Muscle of leg (tissue), 16 donors: ENCODE measurements at places on chromosomes 3 and 15. TPM values are rescaled to one million over a fixed set of nuclear protein-coding genes. Genes with fewer than 3 reads are reported as not detected.

- DNase-seq: no peak
Measured at GRCh38 chr3:186951640-186952552, 21.6 kb downstream of the ST6GAL1 start.

DNA sequence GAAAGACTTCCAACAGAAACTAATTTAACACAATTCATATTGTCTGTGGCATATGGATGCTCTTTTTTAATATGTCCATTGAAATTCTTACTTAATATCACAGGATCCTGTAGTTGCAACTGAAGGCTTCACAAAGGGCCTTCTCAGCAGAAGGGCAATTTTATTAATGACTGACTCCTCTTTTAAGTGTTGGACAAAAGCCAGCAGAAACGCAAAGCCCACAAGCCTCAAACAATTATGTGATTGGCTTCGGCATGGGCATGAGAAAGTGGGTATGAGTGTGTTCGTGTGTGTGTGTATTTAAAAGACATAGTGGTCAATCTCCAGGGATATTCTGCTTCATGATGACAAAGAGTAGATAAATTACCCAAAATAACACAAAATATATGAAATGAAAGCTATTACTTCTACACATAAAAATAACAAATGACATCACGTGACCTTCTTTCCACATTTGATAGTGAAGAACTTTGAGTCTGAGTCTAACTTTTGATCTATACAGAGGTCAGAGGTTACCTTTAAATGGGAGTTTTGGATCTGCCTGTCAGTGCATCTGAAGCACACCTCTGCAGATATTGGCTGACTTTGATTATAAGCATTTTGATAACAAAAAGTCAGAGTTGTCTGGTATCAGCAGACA is 496.9 kb downstream of the CADM2 start:
- no peak for DNase-seq

- peak; percentile 93 for DNase-seq
Measured at GRCh38 chr3:113097960-113098447, 107.2 kb downstream of the GTPBP8 start.

GRCh38 chr15:78453447-78453846 is 15.4 kb downstream of the IREB2 start:
- peak; percentile 17 for DNase-seq

IQGAP1 gene
- polyA plus RNA-seq: 61.9 TPM
